ENCODE measurements at places on chromosomes 13 and 19.

DNA sequence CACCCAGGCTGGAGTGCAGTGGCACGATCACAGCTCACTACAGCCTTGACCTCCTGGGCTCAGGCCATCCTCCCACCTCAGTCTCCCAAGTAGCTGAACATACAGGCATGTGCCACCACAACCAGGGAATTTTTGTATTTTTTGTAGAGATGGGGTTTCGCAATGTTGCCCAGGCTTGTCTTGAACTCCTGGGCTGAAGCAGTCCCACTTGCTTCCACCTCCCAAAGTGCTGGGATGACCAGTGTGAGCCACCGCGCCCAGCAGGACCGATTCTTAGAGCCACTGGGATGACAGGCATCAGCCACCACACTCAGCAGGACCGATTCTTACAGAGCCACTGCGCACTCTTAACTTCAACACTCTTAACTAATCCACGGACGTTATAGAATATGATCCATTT is 54.9 kb upstream of the RANBP3 start:
- DNase-seq: no peak

DNA sequence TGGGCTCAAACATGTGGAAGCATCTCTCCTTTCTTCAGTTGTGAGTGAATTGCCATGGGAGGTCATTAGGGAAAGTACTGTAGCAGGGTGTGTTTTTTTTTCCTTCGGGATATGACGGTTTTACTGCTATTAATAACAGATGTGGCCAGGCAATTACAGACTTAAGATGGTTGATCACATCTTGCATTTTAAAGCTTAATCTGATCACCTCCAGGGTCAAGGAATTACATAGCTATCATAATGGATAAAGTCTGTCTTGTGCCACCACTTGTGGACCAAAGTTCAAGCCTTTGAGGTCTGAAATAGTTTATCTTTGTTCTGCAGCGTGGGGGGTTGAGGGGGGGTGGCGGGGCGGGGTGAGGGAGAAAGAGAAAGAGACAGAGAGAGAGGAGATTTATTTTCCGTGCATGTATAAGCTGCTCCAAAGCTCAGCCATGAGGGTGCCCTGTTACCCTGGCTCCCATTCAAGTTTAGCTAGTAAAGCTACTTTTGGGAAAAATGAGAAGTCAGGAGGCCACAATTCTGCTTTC is 5.5 kb upstream of the SERP2 start:
- DNase-seq: no peak

- DNase-seq: no peak
These were observed 365.5 kb downstream of the PCDH9 start for GRCh38 chr13:66864627-66865026.

DNA sequence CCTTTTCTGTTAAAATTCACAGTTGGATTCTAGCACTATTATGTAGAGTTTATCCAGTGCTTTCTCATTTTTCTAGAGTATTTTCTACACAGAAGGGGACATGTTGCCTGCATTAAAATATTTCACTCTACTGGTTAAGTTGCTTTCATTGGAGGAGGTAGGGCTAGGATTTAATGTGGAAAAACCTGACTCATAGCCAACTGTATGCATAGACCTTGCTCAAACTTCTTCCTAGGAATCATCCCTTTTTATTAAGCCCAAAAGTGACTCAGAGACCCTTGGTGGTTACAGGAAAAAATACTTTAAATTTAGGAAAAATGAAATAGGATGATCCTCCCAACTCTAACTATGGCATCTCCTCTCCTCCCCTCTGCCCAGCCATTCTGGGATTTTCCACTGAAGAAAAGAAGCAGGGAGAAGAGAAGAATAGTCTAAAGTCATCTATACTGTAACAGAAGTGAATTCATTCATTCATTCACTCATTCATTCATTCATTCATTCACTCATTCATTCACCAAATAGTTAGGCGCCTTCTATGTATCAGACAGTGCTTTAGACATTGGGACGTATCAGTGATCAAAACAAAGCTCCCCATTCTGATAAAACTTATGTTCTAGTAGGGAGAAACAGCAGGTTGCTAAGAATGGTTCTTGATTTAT is 109.0 kb upstream of the HTR2A start:
- DNase-seq: no peak

DNA sequence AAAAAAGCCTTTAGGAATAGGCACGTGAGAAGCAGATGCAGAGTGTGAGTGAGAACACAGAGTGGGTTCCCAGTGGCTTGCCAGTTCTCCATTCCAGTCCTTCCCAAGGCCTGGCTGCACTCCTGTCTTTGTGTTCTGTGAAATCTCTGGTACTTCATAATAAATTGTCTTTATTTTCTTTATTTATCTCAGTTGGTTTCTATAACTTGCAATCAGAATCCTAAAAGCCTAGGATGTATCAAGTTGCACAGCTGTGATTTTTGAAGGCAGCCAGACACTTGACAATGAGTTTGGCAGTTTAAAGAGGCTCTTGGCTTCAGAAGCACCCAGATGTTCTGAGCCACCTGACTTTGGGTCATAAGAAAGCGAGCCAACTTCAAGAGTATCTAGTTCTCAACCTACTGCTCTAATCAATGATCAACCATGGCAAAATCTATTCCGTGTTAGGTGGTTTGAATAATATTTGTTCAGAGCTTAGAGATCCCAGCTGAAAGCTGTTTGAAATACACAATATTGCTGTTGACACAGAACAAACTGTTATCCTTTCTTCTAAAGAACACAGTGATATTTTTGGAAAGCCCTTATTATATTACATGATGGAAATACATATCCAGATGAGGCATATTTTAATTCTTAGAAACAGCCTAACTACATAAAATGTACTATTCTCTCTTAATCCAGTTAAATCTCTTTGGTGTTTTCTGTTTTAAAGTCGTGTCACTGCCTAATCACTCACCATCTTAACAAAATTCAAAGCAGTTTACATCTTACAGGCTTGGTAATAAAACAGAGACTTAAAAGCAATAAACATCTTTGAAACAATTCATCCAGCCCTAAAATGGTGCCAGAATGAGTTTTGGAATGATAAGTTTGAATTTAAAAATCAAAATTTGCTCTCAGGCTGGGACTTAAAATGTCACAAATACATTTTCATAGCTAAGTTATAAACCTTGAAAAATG is 483.0 kb upstream of the NBEA start:
- no peak for DNase-seq

DNA sequence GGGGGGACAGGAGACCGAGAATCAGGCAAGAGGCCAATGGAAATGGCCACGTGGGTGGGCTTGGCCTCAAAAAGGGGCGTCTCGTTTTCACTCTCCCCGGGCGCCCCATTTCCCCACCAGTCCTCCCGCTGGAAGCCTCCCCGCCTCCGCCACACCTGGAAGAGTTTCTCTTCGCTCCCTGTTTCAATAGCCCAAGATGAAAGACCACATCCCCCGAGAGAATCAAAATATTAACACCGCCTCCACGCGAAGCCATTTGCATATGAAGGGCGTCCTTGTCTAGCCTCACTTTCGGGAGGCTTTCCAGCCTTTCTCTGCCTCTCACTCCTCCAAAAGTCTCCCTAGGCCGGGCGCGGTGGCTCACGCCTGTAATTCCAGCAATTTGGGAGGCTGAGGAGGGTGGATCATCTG is 691 bp upstream of the OLFM2 start:
- no peak for DNase-seq

DNA sequence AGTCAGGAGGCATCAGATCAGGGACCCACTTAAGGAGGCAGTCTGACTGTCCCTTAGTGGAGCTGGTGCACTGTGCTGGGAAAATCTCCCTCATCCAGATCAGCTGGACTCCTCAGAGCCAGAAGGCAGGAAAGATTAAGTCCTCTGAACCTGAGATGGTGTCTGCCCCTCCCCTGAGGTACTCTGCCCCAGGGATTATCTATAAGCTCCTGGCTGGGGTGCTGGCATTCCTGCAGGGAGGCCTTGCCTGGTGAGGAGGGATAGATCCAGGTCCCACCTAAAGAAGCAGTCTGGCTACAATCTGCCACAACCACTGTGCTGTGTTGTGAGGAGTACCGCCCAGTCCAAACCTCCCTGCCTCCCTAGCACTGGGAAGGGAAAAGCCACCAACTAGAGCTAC is 81.2 kb downstream of the NHLRC3 start:
- no peak for DNase-seq

GRCh38 chr19:33554821-33555220 is 33.2 kb upstream of the PEPD start:
- no peak for DNase-seq

DNA sequence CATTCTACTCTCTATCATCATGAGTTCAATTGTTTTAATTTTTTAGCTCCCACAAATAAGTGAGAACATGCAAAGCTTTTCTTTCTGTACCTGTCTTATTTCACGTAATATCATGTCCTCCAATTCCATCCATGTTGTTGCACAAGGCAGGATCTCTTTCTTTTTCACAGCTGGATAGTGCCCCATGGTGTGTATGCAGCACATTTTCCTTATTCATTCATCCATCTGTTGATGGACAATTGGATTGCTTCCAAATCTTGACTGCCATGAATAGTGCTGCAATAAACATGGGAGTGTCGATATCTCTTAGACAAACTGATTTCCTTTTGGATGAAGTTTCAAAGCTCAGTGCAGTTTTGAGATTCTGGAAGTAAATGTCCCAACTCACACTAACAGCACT is 326.9 kb downstream of the FGF9 start:
- DNase-seq: no peak

- DNase-seq: peak; percentile 49
These were observed 16.3 kb downstream of the CILP2 start for GRCh38 chr19:19554074-19555023.

DNA sequence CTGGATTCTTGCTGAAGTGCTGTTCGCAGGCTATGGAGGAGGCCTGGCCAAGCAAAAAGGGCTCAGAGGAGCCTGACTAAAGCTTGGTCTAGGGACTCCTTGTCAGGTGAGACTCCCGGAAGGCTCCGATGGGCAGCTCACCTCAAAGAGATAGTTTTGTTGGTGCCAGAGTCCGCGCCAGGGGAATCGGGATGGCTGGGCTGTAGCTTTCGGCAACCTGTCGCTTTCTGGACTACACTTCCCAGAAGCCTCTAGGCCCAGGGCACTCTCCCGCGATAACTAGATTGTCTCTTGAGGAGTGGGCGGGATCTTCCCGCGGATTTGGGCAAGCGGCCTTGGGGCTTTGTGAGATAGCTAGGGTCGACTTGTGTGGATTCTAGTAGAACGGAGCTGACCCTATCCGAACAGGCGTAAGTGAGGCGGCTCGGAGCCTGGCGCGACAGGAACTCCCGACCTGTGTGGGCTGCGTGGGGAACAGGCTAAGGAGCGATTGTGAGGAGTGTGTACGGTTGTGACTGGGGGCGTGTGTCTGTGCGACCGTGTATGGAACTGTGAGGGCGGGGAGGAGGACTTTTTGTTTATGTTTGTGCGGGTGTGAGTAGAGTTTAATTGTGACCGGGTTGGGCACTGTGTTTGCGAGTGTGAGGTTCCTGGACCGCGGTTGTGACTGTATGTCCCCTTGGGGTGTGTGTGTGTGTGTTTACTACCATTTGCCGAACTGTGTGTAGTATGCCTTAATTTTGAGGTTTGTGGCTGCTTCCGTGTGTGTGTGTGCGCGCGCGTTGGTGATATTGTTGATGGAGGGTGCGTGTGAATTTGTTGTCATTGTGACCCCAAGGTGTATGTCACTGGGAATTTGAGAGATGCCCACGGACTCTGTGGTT is at the start of gene ZNF345:
Gene ZNF345 (plus strand): TSS at position 318 of the 884 bp plus-strand sequence. CDS start 25,955 bp downstream, outside the sequence.
- DNase-seq: peak; percentile 61

GRCh38 chr19:1763648-1764639 is 10.6 kb downstream of the ONECUT3 start:
- DNase-seq: no peak

DNA sequence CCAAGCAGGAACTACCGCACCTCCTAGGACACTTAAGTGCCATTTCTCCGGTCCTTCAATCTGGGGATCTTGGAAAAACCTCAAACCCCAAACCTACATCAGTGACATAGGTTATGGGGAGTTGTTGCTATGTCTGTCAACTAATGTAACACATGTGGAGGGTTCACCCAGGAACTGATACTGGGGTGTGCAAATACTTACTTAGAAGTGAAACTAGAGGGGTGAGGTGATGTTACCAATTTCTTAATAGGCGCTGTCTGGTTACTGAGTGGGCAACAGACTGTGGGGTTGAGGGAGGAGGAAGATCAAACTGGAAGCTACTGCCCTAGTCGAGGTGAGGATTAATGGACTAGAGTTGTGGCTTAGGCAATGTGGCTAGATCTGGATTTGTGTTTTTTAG is 1.9 kb downstream of the ZNF586 start:
- no peak for DNase-seq

GRCh38 chr13:19596960-19597361 is 35.6 kb upstream of the TPTE2 start:
- no peak for DNase-seq

- DNase-seq: no peak
These were observed 6.9 kb downstream of the UPK1A start for GRCh38 chr19:35673121-35673804.

- no peak for DNase-seq
These were observed 14.7 kb downstream of the C13orf46 start for GRCh38 chr13:113959198-113959597.

GRCh38 chr19:47100290-47100689 is 13.3 kb downstream of the ZC3H4 start:
- no peak for DNase-seq

DNA sequence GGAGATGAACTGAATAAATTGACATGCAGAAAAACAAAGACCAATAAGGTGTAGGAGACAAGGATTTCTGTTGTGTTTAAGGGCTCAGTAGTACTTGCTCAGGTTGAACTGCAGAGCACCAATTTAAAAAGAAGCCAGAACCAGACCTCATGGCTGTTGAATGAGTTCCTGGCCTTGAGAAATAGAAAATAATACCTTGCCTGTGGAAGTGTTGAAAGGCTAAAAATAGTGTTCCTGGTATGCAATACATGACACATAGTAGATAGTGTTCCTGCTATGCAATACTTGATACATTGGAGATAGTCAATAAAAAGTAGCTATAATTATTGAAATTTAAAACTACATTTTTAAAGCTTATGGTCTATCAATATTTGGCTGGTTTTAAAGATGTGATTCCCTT is 595.8 kb downstream of the PCDH9 start:
- DNase-seq: no peak

- DNase-seq: no peak
These were observed 49.4 kb upstream of the RNF113B start for GRCh38 chr13:98226496-98226895.

- no peak for DNase-seq
These were observed 44.6 kb downstream of the PTPRS start for GRCh38 chr19:5296021-5296420.

DNA sequence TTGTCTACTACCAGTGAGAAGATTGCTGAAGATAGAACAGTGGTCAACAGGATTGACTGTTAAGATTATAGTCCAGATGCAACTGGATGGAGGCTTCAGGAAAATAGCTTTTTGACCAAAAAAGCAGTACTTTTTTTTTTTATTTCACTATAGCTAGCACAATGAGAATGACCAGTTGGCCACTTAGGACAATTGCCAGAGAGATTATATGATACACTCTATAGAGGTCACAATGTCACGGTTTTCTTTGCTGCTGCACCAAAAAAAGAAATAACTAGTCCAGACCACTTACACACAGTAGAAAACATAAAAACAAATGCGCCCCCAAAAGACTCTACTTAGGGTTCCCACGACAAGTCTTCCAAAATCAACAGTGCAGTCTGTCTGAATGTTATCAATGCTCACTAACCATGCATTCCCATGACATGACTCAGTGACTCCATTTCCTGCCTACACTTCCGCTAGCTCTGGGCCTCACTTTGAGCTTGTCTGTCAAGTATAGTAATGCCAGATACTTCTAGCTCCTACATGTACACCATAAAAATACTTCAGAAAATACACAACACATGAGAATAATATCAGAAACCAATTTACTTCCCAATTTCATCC is 209.1 kb upstream of the STARD13 start:
- no peak for DNase-seq

Data from stimulated activated CD4-positive, alpha-beta T cell treated with anti-CD3 and anti-CD28 coated beads, Interleukin-15, amount 100 ng/mL, for 1 hour (primary cell).